AG09309 (cell line): ENCODE measurements at places on chromosomes 4 and X.
A peak's percentile ranks its signal among the peaks of the same experiment; 100 is the strongest.

- DNase-seq = no peak
Measured at GRCh38 chrX:39398963-39399261, 597.7 kb downstream of the MID1IP1 start.

DNA sequence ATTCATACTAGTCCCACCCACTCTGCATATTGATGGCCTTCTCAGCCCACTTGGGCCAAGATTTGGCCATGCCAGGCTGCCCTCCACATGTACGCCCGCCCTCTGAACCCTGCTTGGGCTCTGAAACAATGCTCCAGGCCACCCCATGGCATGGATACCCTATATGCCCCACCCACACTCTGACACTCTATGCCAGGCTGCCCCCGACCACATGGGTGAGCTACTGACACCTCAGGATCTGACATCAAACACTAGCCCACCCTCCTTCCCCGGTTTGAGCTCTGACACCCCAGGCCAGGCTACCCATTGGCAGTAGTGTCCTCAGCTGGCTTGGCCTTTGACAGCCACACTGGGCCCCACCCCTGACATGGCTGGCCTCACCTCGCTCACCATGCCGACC, 69.5 kb downstream of the HPRT1 start:
- DNase-seq = no peak

- DNase-seq = no peak
Measured at GRCh38 chrX:71885099-71885498, 25.5 kb upstream of the NHSL2 start.

DNA sequence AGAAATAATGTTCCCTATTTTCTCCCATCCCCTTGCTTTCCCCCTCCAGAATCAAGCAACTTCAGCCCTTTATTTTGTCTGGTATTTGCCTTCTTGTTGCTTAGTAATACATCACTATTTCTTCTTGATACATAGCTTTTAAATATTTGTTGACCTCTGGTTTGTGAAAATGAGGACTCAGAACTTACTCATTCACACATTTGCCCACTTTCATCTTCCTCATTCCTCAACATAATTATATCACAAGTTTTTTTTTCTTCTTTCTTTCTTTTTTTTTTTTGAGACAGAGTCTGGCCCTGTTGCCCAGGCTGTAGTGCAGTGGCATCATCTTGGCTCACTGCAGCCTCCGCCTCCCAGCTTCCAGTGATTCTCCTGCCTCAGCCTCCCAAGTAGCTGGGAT, 28.9 kb upstream of the NDUFC1 start:
- no peak for DNase-seq

DNA sequence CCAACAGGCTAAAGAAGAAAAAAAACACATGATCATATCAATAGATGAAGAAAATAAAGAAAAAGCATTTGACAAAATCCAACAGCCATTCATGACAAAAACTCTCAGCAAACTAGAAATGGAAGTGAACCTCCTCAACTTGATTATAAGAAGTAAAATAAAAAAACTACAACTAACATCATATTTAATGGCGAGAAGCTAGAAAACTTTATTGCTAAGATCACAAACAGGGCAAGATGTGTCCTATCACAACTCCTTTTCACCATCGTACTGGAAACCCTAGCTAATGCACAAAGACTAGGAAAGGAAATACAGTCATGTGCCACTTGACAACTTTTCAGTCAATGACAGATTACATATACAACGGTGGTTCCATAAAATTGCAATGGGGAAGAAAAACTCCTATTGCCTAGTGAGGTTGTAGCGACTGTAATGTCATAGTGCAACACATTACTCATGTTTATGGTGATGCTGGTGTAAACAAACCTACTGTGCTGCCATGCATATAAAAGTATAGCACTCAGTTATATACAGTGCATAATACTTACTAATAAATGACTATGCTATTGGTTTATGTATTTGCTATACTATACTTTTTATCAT, 12.1 kb upstream of the MANBA start:
- no peak for DNase-seq

- DNase-seq = no peak
Measured at GRCh38 chr4:173527103-173527891, 2.7 kb downstream of the HAND2 start.

DNA sequence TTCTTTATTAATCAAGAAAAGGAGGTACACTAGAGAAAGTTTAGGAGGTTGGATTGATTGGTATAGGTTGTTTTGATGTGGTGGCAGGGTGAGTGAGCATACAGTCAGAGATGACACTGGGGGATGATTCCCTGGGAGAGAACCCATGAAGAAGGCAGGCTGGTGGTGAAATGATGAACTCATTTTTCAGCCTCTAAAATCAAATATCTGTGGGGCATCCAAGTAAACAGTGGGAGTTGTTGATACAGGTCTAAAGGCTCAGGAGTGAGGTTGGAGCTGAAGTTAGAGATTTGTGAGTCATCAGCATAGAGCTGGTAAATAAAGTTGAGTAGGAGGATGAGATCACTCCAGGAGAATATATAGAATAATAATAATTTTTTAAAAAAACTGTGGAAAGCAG, 10.0 kb upstream of the AP1S2 start:
- DNase-seq = no peak

GRCh38 chrX:23731951-23732350, 11.1 kb downstream of the ACOT9 start:
- DNase-seq = no peak

DNA sequence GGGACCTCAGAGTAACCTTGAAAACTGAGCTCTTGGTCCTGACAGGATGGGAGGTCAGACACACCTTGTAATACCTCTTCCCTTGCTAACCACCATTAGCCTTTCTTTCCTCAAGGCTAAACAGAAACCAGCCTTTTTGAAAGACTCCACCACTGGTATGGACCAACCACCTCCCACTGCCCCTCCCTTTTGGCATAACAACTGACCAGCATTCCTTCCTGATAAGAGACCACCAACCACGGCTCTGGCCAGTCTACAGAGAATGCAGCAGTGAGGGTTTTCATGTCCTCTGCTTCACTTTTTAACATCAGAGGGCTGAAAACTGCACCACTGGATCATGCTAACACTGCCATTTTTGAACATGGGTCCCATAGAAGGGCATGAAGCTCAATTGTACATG, 100.2 kb upstream of the MID1IP1 start:
- DNase-seq = no peak

GRCh38 chr4:110371016-110371770, 104.8 kb upstream of the ENPEP start:
- DNase-seq = no peak

GRCh38 chr4:54607067-54607466, 50.7 kb upstream of the KIT start:
- no peak for DNase-seq

GRCh38 chr4:143377611-143378099, 41.0 kb downstream of the GAB1 start:
- DNase-seq = no peak

DNA sequence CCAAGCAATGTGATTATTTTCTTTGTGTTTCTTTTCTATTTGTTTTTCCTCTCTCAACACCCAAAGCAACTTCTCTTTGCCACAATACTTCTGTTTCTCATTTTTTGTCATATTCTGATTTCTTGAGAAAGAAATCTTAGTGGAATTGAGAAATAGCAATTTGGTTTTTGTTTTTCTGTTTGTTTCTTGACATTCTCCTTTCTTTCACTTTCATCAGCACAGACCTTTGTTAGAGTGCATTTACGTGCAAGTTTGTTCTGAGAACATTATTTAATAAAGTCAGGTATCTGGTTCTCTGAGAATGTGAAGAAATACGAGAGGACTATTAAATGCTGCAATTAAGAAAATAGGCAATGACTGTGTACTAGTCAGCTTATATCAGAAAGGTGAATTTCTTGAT, 608.1 kb upstream of the AADAT start:
- DNase-seq = no peak

DNA sequence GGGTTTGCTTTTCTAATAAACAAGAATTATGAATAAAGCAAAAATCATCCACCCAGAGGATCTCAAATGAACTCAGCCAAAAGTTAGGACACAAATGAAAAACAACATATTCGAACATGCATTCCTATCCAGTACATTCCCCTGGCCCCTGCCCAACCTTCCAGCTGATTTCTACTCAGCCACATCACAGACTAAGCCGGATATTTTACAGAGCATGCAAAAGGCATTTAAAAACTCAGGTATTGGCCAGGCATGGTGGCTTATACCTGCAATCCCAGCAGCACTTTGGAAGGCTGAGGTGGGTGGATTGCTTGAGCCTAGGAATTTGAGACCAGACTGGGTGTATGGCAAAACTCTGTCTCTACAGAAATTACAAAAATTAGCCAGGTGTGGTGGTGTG, 54.6 kb downstream of the RELL1 start:
- no peak for DNase-seq

DNA sequence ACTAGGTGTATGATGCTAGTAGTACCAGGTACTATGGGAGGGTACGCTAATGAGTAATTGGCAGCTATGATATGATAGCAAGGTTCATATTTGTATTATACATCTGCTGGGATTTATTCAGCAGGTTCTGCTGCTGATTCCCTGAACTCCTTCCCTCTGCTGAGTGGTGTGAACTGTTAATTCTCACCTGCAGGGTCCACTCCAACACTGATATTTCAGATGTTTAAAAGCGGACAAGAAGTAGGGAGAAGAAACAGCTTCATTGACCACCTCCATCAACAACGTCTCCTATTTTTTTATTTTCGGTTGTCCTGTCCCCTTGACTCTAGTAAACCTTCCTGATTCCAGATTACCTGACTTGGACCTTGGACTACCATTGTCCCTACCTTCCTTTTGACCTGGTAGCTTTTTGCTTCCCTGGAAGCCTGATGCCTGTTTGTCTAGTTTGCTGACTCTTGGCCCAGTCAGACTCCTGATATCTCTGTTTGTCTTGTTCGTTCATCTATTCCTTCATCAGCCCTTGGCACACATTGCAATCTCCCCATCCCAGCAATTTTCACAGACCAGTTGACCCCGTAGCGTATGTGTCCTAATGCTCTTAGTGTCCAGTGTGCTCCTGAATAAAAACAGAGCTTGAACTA, 34.0 kb upstream of the RNF128 start:
- no peak for DNase-seq

GRCh38 chrX:68831405-68832100, 2.7 kb downstream of the EFNB1 start:
- no peak for DNase-seq

- no peak for DNase-seq
Measured at GRCh38 chrX:10117864-10118377, 38.9 kb upstream of the CLCN4 start.

DNA sequence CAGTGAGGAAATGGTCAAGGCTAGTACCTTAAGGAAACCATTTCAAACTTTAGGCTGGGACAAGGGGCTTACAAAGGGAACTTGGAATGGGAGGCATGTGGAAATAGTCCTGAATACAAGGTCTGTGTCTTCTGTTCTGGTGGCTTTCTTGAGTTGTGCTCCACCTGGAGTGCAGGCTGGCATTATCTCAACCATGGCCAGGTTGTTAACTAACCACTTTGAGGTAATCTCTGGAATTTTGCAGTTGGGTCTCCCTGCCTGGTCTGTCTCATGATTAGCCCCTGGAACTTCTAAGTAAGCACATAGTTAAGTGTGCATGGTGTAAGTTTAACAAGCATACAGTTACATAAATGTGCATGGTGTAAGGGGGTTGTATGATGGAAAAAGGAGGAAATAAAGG, 77.5 kb downstream of the PCDH18 start:
- DNase-seq = no peak

DNA sequence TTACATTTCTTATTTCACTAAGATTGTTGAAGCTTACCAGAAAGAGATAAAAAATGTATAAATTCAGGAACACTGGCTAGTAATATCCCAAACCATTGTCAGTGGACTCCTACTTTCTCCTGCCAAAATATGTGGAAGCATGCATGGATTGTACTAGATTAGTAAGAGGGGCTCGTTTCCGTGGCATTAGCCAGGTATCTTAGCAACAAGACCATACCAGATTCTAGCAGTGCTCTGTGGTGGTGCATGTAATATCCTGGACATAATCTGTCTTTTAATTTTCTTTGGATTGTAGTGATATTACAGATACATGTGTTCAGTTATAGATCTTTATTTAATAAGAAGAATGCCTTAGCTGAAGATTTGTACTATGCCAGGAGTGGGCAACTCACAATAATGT, 371.9 kb upstream of the PITX2 start:
- no peak for DNase-seq

DNA sequence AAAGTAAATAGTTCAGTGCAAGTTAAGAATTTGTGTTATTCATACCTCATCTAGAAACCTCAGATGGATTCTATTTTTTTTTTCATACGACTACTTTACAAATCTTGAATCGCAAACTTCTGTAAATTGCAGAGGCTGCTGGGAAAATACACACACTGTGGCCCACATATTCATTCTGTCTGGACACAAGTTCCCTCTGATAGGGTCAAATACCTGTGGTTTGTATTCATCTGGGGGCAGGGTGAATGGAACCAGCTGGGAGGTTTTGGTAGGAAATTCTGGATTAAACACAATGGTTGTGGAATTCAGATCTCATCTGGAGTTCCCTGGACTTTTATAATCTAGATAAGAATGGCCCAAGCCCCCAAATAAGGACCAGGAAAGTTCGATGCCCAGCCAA, 56.2 kb downstream of the SPATA18 start:
- no peak for DNase-seq

GRCh38 chr4:4614925-4615678, 73.3 kb upstream of the STX18 start:
- DNase-seq = no peak

DNA sequence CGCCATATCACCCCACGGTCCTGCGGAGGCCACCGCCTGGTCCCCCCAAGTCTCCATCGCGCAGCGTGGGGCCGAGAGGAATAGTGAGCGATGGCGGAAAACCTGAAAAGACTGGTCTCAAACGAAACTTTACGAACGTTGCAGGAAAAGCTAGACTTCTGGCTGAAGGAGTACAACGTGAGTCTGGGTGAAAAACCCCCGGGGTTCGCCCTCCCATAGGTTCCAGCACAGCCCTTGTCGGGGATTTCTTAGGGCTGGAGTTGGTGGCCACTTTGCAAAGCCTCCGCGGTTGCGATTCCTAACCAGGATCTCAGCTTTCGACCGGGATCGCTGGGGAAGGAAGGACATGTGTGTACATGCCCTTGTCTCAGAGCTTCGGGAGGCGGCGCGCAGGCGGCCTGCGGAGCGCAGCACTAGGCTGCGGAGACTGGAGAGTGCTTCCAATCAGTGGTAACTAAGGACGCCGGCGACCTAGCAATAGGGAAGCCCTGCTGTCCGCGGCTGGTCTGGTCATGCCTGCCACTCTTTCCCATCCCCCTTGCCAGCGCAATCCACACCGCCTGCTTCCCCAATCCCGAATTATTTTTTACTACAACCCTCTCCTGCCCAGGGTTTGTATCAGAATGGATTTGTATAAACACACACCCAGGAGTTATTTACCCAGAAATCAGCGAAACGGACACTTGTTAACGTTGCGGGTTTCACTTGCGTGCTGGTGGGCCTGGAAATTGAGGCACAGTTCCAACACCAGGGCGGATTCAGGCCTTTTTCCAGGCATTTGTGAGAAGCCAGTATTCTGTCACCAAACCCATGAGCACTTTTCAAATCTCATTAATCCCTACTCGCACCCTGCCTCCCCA, 741 bp downstream of the SPATA18 start:
- DNase-seq = peak; percentile 67

DNA sequence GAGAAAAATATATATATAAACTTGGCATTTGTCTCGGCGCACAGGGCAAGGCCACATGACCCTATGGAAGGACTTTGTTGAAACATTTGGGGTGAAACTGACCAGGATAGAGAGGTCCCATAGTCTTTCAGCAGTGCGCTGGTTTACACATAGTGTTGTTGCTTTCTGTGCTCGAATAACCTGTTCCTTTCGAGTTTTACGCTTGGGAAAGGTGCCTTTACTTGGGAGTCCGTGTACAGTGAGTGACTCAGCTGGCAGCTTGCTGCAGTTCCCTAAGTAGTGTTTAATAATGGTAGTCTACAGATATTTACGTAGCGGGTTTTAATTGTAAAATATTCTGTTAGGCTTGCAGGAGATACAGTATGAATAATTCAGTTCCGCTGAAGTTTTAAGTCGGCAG, 578 bp downstream of the APOOL start:
- no peak for DNase-seq
